ENCODE measurements at places on chromosomes 2 and 18.
A peak's percentile ranks its signal among the peaks of the same experiment; 100 is the strongest.

- no peak for DNase-seq
Measured at GRCh38 chr2:140351692-140352091, 1571.5 kb upstream of the NXPH2 start.

DNA sequence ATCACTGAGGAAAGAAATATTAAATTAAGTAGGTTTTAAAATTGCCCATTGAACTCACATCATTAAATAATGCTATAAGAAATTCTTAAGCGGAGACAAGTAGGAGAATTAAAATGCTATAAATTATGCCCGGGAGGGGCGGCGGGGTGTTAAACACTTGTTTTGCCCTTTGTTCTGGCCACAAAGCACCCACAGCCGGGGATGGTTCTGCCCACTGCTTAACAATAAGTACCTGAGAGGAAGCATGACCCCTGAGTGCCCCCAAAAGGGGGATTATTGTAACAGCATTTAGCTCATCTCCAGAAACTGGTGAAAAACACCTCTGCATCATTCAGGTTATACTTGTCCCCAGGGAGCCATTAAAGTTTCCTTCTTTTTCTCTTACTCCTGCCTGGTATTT, 332.7 kb upstream of the POU3F3 start:
- DNase-seq: no peak

GRCh38 chr2:164810843-164811242, 30.8 kb downstream of the COBLL1 start:
- no peak for DNase-seq

- no peak for DNase-seq
Measured at GRCh38 chr18:42620657-42621056, 494.8 kb downstream of the RIT2 start.

GRCh38 chr2:133418021-133418420, 150.2 kb downstream of the NCKAP5 start:
- no peak for DNase-seq

- DNase-seq: no peak
Measured at GRCh38 chr2:25380586-25381375, 39.1 kb upstream of the DNMT3A start.

DNA sequence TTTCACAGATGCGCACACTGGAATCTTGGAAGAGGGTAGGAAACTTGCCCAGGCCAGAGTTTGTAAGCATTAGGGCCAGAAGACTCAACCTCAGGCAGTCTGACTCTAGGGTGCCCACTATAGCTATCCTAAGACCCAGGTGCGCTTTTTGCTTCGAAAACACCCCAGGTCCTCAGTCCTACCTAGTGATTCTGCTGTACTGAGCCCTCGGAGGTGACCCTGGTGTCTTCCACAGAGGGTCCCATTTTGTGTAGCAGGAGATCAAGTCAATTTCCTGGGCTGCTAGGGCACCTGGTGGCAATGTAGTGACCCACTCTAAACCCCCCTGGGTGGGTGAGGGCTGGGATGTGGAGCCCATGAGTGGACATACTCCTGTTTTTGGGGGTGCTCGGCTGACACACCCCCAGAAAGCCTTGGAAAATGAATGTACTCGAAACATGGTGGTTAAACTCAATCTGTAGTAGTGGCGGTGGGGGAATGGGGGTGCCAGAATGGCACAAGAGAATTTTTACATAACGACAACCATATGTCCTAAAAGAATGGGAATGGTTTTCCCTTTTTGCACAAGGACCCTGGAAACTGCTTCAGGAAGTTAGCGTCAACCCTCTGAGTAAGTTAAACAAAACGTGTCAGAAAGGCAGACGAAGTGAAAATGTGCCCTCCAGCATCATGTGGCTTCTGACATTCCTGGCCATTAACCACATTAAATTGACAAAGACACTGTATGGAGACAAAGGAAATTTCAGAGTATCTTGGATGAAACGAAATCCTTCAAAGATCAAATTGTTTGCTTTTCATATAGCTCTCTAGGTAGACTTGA, 218.0 kb upstream of the COPS8 start:
- DNase-seq: no peak

DNA sequence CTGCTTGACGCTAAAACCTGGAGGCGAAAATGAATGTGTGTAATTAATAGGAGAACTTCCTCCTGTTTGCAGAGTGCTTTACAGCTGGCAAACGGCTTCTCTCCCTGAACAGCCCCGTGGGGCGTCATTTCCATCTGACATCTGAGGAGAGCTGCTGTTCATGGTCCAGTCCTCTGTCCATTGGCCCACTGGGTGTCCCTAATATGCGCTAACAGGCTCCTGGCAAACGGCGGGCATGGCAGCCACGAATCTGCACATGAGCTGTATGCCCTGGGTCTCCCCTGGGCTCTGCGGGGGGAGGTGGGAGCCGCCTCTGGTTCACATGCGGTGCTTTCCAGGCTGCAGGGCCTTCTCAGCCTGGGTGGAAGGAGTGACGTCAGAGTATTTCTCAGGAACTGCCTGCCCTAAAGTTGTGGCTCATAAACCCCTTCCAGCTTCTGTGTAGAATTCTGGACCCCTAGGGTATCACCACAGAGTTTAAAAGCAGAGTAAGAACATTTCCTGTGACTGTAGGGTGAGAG, 73.2 kb downstream of the LRRFIP1 start:
- DNase-seq: peak; percentile 61

- peak; percentile 53 for DNase-seq
Measured at GRCh38 chr2:73970850-73971471, 13.7 kb upstream of the TET3 start.

- peak; percentile 21 for DNase-seq
Measured at GRCh38 chr2:22355816-22356433, 1029.1 kb upstream of the KLHL29 start.

DNA sequence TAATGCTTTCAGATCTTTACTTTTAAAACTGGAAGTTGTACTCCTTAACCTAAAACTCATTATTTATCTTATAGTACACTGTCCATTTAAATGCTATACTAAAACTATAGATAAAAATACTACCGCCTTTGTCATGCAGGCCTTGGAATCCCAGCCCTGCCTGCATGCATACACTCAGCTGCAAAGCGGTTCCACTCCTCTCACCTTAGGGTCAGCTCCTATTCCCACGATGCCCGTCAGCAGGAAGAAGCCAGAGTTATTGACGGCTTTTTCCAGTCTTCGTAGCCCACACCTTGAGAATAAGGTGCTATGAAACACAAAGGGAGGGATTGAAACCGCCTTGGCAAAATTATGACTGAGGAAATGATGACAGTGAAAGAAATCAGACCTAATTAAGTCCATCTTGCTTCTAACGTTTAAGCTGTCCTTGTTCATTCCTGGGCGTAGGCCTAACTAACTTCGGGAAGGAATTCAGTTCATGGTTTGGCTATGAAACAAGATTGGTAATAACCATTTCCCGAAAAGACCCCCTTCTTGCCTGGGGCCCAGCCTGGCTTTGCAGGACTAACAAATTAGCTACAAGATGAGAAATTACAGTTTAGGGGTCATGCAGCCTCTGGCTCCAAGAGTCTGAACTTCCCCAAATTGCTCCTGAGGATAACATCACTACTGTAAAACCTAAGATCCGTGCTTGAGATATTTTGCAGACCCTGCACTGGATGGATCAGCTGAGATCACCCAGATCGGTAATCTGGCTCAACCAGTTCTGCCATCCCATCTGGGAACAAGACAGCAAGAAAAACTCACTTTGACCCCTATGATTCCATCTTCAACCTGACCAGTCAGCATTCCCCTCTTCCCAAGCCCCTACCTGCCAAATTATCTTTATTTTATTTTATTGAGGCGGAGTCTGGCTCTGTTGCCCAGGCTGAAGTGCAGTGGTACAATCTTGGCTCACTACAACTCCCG, 17.1 kb downstream of the EPB41L5 start:
- DNase-seq: no peak

- no peak for DNase-seq
Measured at GRCh38 chr18:74155276-74155675, 7.0 kb downstream of the TIMM21 start.
